ENCODE measurements at places on chromosomes 16 and 17. TPM values are rescaled to one million over a fixed set of nuclear protein-coding genes. Genes with fewer than 3 reads are reported as not detected.

Gene THUMPD1
- 62.2 TPM for total RNA-seq

Gene TMEM238L
- total RNA-seq: not detected

Gene OR2C1
- total RNA-seq: not detected

Gene ACSM2A
- total RNA-seq: under 0.01 TPM

Gene CAVIN1
- total RNA-seq: 947 TPM

Gene PDE6G
- 0.86 TPM for total RNA-seq

Gene AGRP
- total RNA-seq: not detected

Gene SCNN1B
- total RNA-seq: not detected

Gene ASB16
- total RNA-seq: not detected

Gene ABI3
- 45.7 TPM for total RNA-seq

Gene LLGL2
- 4.0 TPM for total RNA-seq

Gene RAPGEFL1
- 3.8 TPM for total RNA-seq

Gene SPIRE2
- 1.2 TPM for total RNA-seq

Gene ARHGAP44
- 0.27 TPM for total RNA-seq

Gene RASD1
- 11.8 TPM for total RNA-seq

Gene MYO15A
- total RNA-seq: 0.27 TPM

Gene DUS2
- total RNA-seq: 19.1 TPM

Gene COPZ2
- total RNA-seq: 6.8 TPM

Gene ABCA3
- 31.2 TPM for total RNA-seq

Gene ITGA3
- total RNA-seq: 58.6 TPM

Gene LCAT
- total RNA-seq: 5.0 TPM

Gene FBXW10B
- total RNA-seq: 0.22 TPM

Gene ADAMTS18
- 14.1 TPM for total RNA-seq

Gene ACE
- total RNA-seq: 29.1 TPM

Gene PLA2G10
- not detected for total RNA-seq

Gene FOXL1
- total RNA-seq: 4.2 TPM
